ENCODE measurements at places on chromosomes 3 and 15.
A peak's percentile ranks its signal among the peaks of the same experiment; 100 is the strongest.

DNA sequence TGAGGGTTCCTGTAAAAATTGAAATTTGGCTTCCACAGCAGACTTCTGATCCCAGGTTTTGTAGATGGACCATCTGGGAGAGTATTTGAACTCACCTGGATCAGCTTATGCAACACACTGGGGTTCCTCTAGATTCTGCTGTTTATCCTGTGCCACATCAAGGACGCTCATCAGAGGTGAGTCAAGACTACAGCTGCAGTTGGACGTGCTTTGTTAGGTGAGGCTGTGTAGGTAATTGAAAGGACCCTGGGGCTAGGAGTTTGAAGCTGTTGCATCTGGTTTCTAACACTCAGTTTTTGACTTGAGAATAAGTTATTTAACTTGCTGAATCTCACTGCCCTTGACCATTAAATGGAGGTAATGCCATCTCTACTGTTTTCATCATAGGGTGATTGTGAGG lies 394.2 kb downstream of the EDEM1 start:
- no peak for DNase-seq

DNA sequence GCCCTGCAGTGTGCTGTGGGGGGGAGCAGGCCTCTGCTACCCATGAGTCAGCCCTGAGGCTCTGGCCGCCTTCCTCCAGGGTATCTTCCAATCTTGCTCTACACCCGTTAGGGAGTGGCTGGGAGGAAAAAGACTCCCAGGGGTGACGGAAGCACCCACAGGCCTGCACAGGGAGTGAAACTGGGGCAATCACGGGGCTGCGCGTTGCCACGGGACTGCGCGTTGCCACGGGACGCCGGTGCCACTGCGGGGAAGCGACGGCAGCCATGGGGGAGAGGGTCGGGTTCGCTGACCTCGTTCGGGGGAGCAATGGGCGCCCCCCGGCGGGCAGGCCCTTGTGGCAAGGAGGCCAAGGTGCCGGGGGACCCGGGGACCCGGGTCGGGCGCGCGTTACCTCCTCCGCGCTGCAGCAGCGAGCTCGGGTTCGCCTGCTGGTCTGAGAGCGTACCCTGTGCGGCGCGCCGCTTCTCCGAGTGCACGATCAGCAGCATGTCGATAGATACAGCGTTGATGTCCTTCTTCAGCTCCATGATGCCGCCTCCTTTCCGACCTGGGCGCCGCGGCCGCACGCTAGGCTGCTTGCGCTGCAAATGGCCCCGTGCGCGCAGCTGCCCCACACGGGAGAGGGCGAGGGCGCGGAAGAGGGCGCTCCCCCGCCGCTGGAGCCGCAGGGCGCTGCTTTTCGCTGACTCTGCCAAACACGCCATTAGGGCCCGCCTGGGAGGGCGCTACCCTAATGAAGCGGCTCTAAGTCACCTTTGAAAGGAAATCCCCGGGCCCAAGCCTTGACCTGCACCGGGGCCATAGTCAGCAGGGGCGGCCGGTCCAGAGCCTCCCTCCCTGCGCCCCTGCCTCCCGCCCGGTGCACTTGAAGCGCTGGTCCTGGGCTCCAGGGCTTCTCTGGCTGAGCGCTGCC lies at the start of gene KY:
Gene KY, minus strand, starts transcription at position 592 of the 916 bp plus-strand sequence. Its CDS starts 62 bp downstream, at position 530.
- peak; percentile 30 for DNase-seq

GRCh38 chr15:76994971-76995945 lies at the start of gene PSTPIP1:
Gene PSTPIP1, plus strand, starts transcription at chr15:76995126. Its CDS starts 448 bp downstream, at chr15:76995574.
- no peak for DNase-seq

DNA sequence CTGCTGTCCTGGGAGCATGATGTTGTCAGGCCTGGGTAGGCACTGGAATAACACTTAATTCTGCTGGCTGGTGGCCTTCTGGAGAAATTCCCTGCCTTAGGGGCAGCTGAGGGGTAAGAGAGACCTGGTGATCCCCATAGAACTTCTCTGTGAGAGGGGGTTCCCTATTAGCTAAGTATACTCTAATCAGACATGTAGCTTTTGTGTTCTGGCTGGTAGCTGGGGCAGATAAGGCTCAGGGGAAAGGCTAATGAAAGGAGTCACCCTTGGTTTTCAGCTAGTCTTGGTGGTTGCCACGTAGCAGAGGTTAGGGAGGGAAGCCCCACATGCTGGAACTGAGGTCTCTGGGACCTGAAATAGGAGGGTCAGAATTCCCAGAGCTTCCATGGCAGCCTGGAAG lies 952 bp upstream of the HDDC3 start:
- DNase-seq = no peak

- no peak for DNase-seq
Measured at GRCh38 chr3:97350971-97351370, 413.6 kb upstream of the ARL6 start.

- DNase-seq = no peak
Measured at GRCh38 chr3:6806991-6807390, 53.9 kb upstream of the GRM7 start.

DNA sequence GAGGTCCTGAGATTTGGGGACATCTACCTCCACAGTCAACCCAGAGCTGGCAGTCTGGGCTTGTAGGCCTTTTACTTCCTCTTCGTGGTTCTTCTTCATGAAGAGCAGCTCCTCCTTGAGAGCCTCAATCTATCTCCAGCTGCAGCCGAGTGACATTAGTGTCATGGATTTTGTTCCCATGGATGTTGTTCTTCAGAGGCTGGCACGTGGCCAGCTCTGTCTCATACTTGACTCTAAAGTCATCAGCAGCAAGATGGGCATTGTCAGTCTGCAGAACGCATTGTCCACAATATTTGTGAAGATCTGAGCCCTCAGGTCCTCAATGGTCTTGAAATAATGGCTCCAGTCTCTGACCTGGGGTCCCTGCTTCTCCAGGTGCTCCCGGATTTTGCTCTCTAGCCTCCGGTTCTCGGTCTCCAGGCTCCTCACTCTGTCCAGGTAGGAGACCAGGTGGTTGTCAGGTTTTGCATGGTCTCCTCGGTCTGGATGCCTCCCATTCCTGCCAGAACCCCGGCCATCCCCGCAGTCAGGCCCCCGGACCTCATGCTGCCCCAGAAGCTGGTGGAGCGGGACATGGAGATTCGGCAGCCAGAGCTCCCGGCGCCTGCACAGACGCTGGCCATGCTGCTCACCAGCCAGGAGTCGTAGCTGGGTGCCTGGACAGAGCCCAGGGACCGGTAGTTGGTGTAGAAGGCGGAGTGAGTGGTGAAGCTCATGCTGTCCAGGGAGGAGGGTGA lies 3.4 kb upstream of the CCNL1 start:
- no peak for DNase-seq

DNA sequence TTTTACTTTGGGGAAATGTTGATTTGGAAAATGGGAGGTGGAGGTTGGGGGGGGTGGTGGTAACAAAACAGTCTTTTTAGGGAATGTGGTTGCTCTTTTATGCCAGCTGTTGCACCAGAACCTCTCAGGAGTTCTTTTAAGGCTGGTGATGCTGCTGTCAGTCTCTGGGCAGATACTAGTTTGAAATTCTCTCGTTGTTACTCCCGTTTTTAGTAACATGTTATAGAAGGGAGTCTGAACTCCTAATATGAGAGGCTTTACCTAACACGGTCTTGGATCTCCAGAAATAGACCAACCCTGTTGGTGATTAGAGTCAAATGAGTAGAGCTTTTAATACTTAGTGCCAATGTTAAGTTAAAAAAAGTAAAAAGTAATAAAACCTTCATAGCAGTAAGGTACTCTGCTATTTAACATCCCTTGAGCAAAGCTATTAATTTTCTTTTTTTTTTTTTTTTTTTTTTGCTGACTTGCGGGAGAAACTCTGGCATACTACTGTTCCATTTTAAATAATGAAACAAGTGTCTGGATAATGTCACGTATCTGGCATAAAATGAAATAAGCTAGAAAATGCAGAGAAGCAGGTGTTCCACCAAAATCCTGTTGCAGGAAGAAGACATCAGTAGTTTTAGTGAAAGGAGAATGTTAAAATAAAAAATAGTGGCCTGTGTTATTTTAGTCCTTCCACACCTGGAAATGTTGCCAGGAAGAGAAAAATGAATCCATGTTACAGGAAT lies 156.7 kb downstream of the CACNA1D start:
- no peak for DNase-seq

- DNase-seq = no peak
Measured at GRCh38 chr3:190537146-190537545, 23.3 kb downstream of the IL1RAP start.

DNA sequence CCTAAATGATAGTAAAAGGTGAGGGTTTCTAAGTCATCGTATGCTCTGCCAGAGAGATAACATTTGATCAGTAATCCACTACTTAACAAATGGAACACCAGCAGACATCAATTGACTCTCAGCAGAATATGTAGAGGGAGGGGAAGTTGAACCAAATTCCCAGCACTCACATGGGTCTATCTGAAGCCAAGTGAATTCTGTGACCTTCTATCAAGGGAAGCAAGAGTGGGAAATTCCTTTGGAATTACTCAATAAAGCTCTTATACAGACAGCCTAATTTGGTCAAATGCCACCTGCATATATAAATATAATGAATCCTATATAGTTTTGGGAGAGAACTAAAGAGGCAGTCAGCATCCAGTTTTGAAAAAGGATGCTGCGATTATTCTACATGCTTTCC lies 15.8 kb upstream of the KCNMB2 start:
- DNase-seq = no peak

DNA sequence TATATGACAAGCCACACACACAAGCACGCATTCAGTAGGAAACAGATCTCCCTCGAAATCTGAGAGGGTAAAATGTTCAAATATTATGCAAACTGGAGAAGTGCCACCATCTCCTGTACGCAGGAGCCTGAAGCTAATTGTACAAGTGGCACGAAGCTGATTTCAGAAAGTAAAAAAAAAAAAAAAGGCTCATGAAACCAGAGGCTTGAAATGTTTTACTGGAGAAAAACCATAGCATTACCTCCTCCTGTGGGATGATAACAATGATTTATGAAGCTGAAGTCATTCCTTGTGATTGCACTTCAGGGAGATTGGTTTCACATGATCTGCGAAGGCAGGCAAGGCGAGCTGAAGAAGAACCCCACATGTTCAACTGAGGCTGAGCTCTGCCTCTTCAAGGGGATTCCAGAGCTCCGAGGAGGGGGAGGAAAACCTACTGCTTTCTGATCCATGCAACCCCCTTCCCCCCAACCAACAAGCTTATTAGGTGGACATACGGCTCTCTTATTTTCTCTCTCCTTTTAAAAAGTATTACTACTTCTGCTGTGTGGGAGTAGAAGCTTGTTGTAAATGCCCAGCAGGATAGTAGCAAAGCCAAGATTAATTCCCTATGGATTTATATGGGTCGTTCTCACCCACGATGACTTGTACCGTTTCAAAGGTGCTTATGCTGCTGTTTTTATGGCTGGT lies 101.1 kb downstream of the GREM1 start:
- no peak for DNase-seq

GRCh38 chr3:46900007-46900292 lies 22.4 kb downstream of the PTH1R start:
- DNase-seq = no peak

Measured in NT2/D1 (cell line).